Suppressor macrophage (primary cell): ENCODE measurements at places on chromosomes 12 and 14.

DNA sequence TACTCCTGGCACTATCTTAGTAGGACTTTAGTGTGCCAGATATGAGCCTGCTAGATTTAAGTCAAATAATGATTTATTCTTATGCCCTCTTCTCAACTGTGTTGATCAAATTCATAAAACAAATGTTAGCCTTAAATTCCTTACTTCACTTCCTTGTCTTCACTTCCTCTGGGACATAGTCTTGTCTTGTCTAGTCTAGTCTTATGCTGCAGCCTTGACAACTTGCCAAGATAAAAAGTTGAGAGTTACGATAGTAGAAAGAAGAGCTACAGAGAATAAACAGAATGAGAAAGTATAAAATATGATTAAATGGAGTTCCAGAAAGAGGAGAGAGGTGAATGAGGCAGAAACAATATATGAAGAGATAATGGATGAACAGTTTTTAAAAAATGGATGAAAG, 378.1 kb downstream of the DAD1 start:
- no peak for DNase-seq

- DNase-seq = no peak
Measured at GRCh38 chr14:89920056-89920455, 34.5 kb downstream of the EFCAB11 start.

DNA sequence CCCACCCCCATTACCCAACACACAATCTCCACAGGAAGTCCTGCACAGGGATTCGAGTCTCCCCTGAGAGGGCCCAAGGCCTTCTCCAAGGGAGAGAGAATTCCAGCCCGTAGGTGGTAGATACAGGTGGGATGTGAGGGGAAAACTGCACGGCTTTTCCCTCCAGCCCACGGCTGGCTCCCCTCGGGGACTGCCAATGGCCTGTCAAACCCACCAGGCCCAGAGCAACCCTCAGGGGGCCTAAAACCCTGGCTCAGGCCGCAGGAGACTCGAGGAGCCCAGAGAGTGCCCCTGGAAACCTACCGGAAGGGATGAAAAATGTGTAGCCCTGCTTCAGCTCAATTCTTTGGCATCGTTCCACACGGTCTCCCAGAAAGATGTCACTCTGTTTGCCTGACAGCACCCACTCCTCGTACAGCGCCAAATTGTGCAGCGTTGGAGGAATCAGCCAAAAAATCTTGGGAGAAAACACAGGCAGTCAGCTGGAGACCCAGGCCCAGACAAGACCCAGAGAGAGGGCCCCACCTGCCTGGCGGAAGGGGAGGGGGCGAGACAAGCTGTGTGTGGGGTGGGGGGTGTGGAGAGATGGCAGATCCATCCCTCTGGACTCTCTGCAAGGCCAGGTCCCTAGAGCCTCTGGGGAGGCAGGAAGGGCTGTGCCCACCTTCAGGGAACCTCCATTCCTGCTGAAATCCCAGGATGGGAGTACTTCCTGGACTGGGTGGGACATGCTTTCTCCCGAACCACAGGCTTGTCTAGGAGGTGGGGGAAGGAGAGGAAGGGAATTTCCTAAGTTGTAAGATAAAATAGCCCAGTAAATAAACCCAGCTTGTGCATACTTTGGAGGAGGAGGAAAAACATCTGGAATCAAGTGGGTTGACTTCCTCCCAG, 48.1 kb downstream of the KDM2B start:
- DNase-seq = no peak

- peak; percentile 50 for DNase-seq
Measured at GRCh38 chr12:111304642-111305071, 64.2 kb downstream of the PHETA1 start.

DNA sequence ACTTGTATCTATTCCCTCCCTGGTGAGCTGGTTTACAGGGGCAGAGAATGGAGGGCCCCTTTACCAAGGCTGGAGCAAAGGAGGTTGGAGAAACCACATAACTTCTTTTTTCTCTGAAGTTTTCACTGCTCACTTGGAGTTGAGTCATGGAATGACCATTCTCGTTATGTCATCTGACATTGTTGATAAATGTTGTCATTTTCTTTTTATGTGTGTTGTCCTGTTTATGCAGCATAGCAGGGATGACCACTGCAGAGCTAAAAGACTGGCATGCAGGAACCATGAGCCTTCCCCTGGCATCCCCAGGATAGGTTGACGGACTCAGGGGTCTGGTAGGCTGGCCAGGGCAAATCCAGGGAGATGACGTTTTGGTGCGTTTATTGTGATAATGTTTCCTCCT, 256.8 kb upstream of the DDHD1 start:
- DNase-seq = no peak

- DNase-seq = no peak
Measured at GRCh38 chr12:94705676-94706075, 55.3 kb upstream of the TMCC3 start.

DNA sequence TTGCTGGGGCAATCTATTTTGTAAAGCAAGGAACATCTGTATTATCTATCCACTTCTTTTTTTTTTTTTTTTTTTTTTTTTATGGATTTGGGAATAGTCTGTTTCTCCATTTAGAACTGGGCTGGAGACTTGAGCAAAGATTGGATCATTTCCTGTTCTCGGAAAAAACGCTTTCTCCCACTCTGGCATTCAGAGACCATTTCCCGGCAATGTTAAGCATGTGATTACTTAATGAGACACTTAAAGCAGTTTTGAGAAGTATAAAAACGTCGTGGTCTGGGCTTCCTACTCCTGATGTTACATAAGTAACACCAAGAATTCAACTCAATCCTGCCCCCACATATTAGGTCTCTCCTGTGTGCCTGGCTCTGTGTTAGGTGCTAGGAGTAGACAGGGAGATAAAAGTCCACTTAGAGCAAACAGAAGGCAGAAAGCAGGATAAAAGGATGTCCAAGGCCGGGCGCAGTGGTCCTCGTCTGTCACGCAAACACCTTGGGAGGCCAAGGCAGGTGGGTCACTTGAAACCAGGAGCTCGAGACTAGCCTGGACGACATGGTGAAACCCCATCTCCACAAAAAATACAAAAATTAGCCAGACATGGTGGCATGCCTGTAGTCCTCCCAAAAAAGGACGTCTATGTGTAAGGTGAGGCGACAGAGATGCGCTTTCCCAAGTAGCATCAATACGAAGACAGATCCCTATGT, 152.1 kb upstream of the GSC start:
- DNase-seq = no peak

DNA sequence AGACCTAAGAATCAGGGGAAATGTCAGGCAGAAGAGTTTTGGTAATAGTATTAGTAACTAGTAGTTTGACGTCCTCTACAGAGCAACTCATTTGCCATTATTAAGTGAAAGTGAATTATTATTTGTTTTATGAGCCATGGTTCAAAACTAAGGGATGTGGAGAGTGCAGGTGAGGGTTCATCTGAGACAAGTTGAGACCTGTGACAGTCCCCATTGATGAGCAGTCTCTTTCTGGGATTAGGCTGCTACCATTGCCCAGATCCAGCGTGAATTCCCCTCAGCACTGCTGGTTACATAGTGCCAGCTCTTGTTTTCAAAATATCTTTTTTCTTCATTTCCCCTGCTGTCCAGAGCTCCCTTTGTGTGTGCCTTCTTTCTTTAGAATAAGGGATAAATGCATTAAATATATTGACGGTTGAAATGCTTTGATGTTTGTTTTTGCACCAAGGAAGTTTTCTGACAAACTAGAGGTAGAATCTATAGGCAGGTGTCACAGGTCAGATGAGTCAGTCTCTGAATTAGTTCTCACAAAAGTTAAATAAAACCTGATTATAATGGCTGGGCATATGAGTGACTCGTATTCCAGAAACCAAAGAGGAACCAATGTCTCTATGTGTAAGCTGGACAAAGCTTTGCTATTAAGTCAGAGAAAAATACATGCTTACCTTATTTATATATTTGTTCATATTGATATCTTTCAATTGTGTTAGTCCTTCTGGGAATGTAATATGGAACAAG, 381.4 kb downstream of the TMEM117 start:
- no peak for DNase-seq

GRCh38 chr14:22497144-22497423, 91.9 kb downstream of the DAD1 start:
- no peak for DNase-seq

- DNase-seq = no peak
Measured at GRCh38 chr12:65280306-65280705, 1.8 kb downstream of the MSRB3 start.

DNA sequence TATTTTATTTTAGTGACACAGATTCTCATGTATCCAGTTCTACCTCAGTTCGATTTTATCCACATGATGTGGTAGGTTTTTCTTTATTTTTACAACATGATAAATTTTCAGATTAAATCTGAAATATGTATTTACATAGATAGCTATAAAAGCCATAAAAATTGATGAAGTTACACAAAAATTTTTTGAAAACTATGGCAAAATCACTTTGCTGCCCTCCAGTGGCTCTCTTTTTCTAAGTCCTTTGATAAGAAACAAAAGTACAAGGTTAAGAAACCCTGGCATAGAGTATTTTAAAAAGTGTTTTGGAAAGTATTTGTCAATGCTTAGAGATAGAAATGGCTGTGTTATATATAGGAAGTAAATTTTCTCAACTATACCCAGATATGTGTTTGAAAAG, 104.2 kb downstream of the PCNX1 start:
- DNase-seq = no peak

DNA sequence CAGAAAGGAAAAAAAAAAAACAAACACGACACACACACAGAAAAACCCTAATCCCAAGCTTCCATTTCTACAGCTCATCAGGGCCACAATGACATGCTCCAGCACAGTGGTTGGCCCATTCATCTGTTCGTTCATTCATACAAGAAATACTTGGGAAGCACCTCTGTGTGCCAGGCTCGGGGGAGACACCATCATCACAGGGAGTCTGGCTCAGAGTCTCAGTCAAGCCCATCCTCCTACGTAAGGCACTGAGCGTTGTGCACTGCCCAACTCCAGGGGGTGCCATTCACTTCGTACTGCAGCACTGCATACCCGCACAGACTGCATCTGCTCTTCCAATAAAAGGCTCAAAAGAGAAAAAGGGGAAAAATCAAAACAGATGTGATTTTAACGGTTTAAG, 15.3 kb downstream of the VPS37B start:
- peak; percentile 69 for DNase-seq

DNA sequence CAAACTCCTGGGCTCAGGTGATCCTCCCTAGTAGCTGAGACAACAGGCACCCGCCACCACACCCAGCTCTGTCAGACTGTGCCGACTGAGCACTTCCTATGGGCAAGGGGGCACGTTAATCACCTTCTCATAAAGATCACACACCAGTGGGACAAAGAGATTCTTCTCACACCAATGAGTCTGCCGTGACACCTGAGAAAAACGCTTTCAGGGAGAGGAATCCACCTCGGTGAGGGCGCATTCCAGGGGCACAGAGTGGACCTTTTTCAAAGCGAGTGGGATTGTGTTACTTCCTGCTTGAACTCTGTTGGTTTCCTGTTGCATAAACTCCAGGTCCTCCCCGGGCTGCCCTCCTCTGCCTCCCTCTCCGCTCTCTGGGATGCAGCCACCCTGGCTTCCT, 17.5 kb upstream of the SCARB1 start:
- peak; percentile 53 for DNase-seq

GRCh38 chr12:25102402-25102801, 92.6 kb downstream of the DNAI7 start:
- DNase-seq = no peak

- DNase-seq = no peak
Measured at GRCh38 chr12:77481687-77482086, 349.0 kb upstream of the NAV3 start.

DNA sequence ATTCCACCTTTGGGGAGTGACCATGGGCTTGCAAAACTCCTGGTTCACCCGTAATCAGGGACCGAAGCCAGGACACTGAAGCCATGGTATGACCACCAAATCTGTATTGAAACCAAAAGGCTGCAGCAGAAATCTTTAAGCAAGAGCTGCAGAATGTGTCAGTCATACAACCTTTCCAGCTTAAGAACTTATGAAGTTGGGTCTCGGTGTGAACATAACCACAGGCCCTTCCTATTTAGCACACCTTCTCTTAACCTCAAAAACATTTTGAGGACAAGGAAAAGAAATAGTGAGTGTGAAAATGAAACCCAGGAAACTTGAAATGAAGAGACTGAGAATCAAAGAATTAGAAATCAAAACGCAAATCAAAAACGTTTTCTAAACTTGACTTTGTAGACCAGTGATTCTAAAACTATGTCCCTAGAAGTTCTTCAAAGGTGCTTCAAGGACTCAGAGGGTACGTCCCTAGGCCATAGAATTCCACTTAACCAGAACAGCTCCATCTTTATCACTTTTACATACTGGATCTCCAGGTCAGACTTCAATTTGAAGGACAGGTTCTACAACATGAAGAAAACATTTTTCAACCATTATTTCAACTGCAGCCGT, 231.6 kb upstream of the GRIP1 start:
- DNase-seq = no peak

GRCh38 chr12:24020397-24021163, 71.1 kb upstream of the SOX5 start:
- no peak for DNase-seq

GRCh38 chr14:100900837-100901390, 2.6 kb downstream of the RTL1 start:
- no peak for DNase-seq

DNA sequence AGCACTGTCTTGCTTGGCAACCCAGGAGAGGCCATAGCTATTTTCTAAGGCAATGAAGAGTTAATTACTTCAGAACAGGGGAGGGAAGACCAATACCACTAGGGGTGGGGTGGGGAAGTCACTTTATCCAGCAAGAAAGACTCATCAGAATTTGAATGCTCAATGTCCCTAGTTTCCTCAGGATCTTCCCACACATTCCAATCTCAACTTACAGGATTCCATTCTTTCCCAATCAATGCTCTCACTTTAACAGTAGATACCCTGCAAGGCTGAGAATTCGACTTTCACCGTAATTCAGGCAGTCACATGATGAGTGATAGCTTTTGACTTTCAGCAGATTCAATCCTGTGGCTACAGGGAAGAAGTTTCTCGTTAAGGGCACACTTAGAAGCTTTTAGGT, 526.6 kb upstream of the SEL1L start:
- DNase-seq = no peak

DNA sequence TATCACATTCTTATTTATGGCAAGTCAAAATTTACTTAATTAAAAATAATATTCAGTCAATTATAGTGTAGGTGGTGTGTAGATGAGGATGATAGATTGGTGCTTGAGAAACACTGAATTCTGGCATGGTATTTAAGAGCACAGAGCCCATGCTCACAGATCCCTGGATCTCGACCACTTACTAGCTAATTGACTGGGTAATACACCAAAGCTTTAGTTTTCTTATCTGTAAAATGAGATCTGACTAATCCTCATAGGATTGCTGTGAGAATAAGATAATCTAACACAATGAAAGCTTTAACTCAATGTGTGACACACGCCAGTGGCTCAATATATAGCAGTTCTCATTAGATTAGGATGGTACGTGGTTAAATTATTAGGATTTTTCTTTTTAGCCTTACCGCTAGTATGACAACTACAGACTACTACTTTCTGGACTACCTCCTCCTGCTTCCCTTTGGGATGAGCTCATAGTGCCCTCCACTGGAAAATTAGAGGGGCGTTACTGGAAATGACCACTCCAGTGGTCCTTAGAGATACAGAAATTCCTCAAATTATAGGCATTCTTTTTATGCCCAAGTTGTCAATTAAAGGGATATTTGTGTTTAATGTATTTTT, 482.8 kb upstream of the TBX3 start:
- no peak for DNase-seq
